Aorta (tissue), 5 donors: ENCODE measurements at places on chromosomes 11 and 22. TPM values are rescaled to one million over a fixed set of nuclear protein-coding genes. Genes with fewer than 3 reads are reported as not detected.

DNA sequence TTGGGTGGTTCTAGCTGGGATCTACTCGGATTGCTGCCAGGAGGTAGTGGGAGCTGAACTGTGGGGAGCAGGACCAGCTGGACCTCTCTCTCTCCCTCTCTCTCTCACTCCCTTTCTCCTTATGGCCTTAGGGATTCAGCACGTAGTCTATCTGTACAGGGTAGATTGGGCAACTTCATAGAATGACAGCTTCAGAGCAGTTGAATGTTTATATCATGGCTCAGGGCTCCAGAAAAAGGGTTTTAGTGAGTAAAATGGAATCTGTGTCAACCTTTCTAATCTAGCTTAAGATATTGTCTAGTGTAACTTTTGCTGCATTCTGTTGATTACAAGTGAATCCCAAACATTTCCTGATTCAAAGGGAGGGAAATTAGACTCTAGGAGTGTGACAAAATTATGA, 127.7 kb upstream of the PDGFD start:
- no peak for DNase-seq

DNA sequence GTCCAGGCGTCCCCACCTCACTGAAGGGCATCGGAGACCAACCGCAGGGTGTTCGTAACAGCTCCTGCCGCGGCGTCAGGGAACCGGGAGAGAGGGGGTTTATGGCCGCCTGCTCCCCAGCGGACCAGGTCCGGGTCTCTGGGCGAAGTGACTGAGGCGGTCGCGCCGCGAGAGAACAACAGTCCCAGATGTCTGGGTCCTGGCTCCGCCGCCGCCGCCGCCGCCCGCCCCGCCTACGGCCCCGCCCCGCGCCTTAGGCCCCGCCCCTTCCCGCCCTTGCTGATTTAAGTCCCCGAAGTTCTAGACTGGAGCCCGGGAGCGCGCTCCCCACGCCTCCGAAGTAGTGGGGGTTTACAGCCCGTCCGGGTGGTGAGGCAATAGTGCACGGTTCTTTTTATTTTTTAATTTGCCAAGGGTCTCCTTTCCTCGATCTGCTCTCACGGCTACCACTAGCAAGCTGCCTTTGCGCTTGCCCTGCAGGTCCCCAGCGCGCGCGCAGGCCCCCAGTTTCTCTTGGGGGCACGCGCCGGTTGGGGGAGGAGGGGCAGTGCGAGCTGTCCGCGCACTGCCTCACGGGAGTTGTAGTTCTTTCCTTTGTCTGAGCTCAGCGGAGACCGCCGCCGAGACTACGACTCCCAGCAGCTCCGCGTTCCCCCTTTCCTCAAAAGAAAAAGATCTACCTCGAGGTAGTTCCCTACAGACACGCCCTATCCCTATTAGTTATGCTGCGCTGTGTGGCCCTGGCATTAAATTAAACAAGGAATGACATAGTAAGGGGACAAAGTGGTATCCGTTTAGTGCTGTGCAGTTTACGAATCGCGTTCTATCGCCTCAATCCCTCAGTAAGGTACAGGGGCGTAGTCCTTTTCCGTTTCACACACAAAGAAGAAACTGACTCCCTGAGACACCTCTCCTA, at the start of gene PGM2L1:
PGM2L1 (minus strand) TSS at position 190 of the 916 bp plus-strand sequence. CDS start 272 bp downstream, outside the sequence.
- DNase-seq: peak; percentile 96

DNA sequence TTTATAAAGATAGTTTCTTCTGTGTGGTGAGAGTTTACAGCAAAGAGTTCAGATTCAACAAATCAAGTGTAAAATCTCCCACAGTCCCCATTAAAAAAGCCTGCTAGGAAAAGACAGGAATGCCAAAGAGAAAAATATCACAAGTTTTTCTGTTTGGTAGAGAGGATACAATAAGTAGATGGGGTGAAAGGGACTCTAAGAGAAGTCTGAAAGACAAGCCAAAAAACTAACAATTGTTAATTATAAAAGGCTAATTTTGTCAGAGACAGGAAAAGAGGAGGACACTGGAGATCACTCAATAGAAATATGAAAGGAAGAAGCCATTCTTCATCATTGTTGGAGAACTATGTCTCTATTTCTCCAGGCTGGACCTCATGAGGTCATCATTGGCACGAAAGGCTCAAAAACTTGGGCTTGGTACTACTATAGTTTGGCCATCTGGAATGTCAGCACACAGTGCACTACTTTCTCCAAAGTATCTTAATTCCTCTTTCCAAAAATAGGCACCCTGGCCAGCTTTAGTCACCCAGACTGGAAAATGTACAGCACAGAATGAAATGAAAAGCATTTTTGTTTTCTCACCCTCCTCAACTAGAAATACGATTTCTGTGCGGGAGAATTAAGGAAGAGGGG, 531 bp upstream of the SOX6 start:
- peak; percentile 46 for DNase-seq

- no peak for DNase-seq
Observed at GRCh38 chr11:60795291-60795690, 10.2 kb downstream of the MS4A10 start.

DNA sequence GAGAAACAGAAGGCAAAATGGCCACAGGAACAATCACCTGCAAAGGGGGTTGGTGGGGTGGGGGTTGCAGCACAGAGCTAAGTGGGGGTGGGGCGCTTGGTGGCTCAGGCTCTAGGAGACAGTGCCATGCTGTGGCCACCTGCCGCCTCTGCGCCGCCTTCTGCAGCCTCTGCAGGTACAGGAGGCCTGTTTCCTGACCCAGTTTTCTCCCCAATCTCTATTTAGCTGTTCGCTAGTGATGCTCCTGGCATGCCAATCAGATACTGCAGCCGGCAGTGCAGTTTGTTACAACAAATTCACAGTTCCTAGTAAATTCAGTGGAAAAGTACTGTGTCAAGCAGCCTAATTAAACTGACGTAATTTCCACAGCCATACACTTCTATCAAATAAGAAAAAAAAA, 106.4 kb downstream of the SERGEF start:
- no peak for DNase-seq

- DNase-seq: no peak
Observed at GRCh38 chr11:59954219-59954847, 9.5 kb upstream of the OOSP4A start.

- peak; percentile 82 for DNase-seq
Observed at GRCh38 chr11:46272816-46273427, 4.5 kb upstream of the CREB3L1 start.

DNA sequence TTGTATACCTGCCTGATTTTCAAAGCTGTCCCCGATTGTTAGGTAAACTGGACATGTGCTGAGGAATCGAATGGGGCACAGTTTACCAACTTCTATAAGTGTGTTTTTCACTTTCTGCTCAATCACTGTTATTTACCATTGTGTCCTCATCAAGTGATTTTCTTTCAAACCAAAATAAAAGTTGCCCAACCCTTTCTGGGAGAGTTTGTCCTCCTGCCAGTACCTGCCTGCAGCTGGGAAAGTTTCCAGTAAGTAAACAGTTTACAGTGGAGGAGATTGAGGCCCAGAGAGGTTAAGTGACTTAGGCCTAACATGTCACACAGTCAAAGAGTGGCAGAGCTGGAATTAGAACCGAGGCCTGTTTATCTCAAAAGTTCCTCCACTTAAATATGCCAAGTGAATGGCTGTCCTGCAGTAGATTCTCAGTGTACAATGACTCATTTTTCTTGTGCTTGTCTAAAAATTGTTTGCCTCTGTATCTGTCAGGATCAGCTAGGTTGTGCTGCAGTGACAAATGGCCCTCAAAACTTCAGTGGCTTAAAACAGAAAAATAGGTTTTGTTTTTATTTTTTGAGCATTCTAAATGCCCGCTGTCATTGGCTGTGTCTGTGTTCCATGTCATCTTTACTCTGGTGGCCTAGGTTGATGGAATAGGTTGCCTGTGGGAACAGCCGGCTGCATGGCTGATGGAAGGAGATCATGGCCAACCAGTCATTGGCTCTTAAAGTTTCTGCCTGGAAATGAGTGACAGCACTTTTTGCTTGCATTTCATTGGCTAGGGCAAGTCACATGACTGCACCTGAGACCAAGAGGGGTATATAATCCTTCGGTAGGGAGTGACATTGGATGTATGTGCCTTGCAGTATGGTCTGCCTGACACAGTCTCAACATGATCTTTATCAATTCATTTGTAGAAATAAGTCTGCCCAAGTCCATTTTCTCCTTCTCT, 61.8 kb upstream of the CRYBB3 start:
- no peak for DNase-seq

GRCh38 chr22:17769716-17770082, 4.6 kb downstream of the BID start:
- DNase-seq: no peak

GRCh38 chr11:112588252-112588694, 327.6 kb upstream of the PLET1 start:
- DNase-seq: peak; percentile 69

DNA sequence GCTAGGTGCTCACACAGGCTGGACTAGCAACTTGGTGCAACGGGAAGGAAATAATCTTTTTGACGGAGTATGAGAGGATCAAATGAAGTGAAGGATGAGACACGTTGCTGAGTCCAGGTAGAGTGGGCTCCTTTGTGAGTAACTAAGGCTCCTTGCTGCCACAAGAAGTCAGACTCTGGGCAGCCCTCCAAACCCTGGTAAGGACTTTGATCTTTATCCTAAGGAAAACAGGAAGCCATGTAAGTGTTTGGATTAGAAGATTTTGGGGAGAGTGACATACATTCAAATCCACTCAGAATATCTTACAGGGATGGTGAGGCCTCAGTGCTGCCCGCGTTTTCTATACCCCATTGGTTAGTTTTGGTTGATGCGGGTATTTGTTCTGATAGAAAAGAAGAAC, 155.9 kb upstream of the RAG2 start:
- DNase-seq: no peak

DNA sequence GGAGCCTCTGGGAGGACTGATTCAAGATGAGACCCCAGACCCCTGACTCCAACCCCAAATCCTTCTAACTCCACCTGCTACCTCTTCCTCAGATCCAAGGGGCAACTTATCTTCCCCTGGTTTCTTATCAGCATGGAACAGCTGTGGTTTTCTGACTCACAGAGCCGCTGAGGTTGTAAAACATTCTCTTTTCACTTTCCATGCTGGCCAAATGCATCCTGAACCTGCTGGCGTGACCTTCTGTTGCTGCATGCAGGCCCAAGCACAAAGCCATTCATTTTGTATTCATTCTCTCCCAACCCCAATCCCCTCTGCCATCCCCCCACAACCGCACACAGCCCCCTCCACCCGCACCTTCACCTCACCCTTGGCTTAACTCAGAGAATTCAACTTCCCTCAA, 70.3 kb downstream of the SEZ6L start:
- no peak for DNase-seq

DNA sequence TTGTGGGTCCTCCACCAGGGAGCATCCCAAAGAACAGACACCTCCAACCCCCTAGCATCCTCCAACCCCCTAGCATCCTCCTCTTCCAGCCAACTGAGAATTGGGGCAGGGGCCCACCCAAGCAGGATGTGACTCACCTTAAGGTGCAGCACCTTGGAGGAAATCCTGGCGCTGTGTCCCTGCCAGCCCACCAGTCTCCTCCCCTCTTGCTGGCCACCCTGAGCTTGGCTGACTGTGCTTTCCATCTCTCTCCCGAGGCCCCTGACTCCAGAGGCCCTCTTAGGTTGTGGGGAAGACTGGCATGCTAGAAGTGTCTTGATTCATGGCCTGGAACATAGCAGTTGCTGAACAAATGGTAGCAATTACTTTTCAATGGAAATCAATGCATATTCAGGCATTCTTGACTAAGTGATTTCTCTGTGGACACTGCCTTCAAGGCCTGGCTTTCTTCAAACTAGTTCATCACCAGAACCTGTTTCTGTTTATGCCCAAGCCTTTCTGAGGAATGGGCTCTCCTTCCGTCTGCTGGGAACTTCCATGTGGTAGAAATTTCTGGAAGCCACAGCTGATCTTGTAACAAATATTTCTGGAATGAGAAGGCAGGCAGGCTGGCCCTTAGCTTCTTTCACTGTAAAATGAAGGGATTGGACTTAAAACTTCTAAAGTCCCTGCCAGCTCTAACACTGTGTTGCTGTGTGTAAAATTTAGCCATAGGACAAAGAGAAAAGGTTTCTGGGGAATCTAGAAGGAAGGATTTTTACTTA, 60.5 kb downstream of the CEP164 start:
- DNase-seq: no peak

DNA sequence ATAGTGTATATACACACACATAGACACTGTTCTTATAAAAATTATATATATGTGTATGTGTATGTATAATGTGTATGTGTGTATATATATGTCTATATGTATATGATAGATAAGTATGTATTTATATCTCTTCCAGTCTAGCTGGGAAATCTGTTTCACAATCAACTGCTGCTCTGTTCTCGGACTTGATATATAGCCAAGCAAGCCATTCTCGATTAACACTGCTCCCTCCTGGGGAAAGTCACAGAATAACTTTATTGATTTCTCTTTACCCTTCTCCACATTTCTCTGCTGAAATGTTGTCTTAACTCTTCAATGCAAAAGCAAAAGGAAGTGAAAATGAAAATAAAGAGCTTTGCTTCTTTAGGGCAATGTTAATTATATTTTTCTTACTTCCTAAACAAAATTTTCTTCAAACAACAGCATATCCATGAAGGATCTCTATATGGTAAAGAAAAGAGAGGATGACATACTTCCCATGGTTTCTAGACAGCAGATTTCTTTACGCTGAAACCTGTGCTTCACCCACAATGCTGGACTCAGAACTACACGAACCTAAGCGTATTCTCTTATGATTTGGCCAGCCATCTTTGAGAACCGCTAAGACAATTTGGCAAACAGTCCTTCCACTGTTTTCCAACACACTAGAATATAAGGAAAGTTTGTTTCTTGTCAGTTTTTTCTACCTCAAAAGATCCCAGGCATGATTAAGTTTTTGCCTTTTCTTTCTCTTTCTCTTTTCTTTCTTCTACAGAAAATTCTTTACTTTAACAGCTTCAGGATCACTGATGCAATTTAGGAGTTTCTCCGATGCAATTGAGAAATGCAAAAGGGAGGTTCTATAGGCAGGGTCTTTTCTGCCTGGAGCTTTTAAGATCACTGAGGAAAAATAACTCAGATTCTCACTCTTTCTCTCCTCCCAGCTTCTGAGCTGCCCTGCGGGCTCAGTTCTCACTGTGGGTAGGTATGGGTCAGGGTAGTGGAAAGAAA, 1.9 kb downstream of the BLID start:
- no peak for DNase-seq

DNAJB7 gene
- total RNA-seq: not detected

PKNOX2 gene
- total RNA-seq: 7.7 TPM

APOBEC3B gene
- total RNA-seq: not detected

SCGB1A1 gene
- not detected for total RNA-seq

MS4A6A gene
- 76.9 TPM for total RNA-seq

CYTH4 gene
- total RNA-seq: 68.7 TPM

DCPS gene
- total RNA-seq: 9.0 TPM

SMC1B gene
- total RNA-seq: not detected

MISFA gene
- total RNA-seq: 6.6 TPM

MS4A7 gene
- total RNA-seq: 78.1 TPM

LRRC55 gene
- not detected for total RNA-seq

RFPL3 gene
- not detected for total RNA-seq
